ENCODE measurements at places on chromosomes 2 and 18. TPM values are rescaled to one million over a fixed set of nuclear protein-coding genes. Genes with fewer than 3 reads are reported as not detected.

- DNase-seq = no peak
These were observed 138.6 kb downstream of the ALK start for GRCh38 chr2:29782549-29783458.

GRCh38 chr2:172999641-173000386 is 75.8 kb upstream of the MAP3K20 start:
- DNase-seq = no peak

DNA sequence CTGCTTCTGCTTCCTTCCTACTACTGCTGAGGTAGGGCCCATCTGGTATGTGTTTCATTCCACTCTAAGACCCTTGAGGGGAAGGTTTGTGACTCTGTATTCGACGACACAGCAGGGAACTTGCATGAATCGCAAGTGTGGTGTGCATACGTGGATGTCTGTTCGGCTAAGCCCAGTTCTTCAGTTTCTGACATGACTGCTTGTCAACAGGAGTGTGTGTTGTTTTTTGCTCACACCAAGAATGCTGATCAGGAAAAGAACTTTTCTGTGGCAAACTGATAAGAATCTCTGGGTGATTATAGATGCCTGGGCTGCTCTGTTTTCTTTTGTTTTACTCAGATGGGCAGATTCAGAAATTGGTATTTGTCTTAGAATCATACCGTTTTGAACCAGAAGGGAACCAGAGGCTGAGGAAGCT is 22.0 kb downstream of the TNFRSF11A start:
- no peak for DNase-seq

GRCh38 chr2:176177580-176178037 is 10.9 kb upstream of the HOXD1 start:
- DNase-seq = peak; percentile 73

- no peak for DNase-seq
These were observed 109.6 kb downstream of the CDH2 start for GRCh38 chr18:28067346-28067745.

DNA sequence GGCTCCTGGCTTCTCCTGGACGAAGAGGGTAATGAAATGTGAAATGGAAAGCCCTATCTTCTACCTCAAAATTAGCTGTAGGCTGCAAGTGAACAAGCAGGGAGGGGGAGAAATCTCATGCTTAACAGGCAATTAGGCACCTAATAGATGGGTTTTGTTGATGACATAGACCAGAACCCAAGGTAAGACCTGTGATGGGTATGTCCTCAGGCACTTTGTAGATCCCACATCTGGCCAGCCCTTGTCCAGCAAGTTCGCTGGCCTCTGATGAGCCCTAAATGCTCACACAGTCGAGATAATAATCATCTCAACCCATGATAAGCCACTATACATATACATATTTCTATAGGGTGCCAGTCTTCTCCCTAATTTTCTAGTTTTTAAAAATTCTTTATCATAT is 82.6 kb downstream of the MARCO start:
- DNase-seq = no peak

- DNase-seq = no peak
These were observed 114.3 kb downstream of the MGAT5 start for GRCh38 chr2:134368009-134368817.

- no peak for DNase-seq
These were observed 158.4 kb downstream of the LNPK start for GRCh38 chr2:175843625-175844024.

The PLCD4 gene
- 0.07 TPM for total RNA-seq

The ESPNL gene
- 0.25 TPM for total RNA-seq

The MOGAT1 gene
- not detected for total RNA-seq

The NOP58 gene
- total RNA-seq = 68.3 TPM

Measured in endodermal cell (in vitro differentiated cells).